Gastroesophageal sphincter (tissue), 4 donors: ENCODE measurements at places on chromosomes 16 and 17.

DNA sequence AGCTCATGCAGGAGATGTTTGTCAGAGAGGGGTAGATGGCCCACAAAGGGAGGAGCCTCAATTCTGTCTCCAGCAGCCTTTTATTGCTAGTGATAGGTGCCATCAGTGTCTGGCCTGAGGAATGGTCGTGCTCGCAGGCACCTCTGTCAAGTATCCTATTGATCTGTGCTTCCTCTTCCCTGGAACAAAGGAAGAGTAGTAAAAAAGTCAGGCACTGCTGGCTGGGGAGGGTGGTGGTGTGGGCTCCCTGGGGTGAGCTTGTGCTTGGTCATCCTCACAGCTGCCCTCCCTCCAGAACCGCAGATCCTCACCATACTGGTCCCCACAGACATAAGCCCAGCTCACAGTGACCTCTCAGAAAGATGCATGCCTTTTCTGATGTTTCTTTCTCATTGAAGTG lies 15.0 kb upstream of the SALL1 start:
- H3K4me1 ChIP-seq, result no peaks in the 10 kb centered on the region
- no peak for ATAC-seq
- H3K27me3 ChIP-seq, result peaks cover 40% of the 10 kb centered on the region
- no peaks in the 10 kb centered on the region for H3K36me3 ChIP-seq
- H3K4me3 ChIP-seq, result no peak overlapping the region
- H3K27ac ChIP-seq, result no peak overlapping the region

- no peaks in the 10 kb centered on the region for H3K27me3 ChIP-seq
- H3K4me3 ChIP-seq, result no peak overlapping the region
- ATAC-seq, result no peak
- H3K4me1 ChIP-seq, result peaks cover 6% of the 10 kb centered on the region
- no peaks in the 10 kb centered on the region for H3K36me3 ChIP-seq
- H3K27ac ChIP-seq, result no peak overlapping the region
Measured at GRCh38 chr17:70072546-70073309, 2.3 kb upstream of the KCNJ16 start.

DNA sequence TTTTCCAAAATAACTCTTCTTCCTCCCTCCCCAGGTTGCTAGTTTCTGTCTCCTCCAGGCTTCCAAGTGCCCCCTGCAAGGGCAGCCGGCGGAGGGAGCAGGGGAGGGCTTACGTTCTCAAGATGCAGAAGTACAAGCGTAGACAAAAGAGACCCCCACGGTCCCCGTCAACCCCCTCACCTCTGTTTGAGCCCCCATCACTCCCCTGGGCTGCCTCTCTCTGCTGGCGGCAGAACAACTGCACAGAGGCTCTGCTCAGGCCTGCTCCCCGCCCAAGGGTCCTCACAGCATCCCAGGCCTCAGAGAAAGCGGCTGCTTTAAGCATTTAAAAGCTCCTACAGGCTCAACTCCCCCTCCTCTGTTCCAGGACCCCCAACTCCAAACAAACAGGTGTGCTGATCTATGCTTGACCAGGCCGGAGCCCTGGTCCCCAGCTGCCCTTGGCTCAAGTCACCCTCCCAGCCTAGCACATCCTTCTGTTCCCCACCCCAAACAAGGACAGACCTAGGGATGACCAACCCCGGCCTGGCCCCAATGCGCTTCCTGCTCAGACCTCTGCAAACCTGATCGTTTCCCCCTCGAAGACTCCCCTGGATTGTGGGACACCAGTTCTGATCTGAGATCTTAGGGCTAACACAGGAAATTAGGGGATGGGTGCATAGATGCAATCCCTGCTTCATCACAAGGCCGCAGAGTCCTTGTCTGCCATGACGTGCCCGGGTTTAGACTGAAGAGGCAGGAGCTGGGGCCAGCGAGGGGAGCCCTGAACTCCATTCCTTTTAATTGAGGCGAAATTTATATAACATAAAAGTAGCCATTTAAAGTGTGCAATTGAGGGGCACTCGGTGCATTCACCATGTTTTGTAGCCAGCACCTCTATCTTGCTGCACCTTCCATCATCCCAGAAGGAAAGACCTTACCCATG lies 17.2 kb upstream of the RBFOX3 start:
- no peak for ATAC-seq
- H3K4me3 ChIP-seq, result no peak overlapping the region
- peaks cover 35% of the 10 kb centered on the region for H3K27me3 ChIP-seq
- H3K4me1 ChIP-seq, result no peaks in the 10 kb centered on the region
- no peaks in the 10 kb centered on the region for H3K36me3 ChIP-seq

DNA sequence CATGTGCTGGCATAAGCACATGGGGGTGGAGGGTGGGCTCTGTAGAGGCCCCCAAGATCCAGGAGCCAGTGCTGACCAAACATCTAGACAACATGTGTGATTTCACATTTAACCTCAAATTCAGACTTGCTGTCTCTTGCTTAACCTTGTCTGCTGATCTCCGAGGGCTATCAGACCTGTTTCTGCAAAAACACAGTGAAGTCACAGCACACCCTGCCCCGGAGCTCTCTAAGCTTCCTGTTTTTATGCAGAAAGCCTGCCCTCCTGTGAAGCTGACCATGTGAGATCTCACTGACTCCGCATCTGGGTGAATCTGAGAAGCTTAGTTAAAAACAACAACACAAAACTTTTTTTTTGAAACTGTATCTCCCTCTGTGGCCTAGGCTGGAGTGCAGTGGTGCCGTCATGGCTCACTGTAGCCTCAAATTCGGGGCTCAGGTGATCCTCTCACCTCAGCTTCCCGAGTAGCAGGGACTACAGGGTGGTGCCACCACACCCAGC lies 6.6 kb upstream of the DPEP2 start:
- peak; percentile 77 for ATAC-seq
- H3K27ac ChIP-seq, result peak overlapping the region; percentile 51
- no peaks in the 10 kb centered on the region for H3K27me3 ChIP-seq

- H3K4me1 ChIP-seq, result no peaks in the 10 kb centered on the region
- H3K36me3 ChIP-seq, result no peaks in the 10 kb centered on the region
- no peak overlapping the region for H3K4me3 ChIP-seq
- H3K27me3 ChIP-seq, result peaks cover 8% of the 10 kb centered on the region
- no peak overlapping the region for H3K27ac ChIP-seq
- no peak for ATAC-seq
Measured at GRCh38 chr17:3768769-3769168, 32.2 kb downstream of the ITGAE start.

GRCh38 chr16:26889740-26890139 lies 177.0 kb upstream of the C16orf82 start:
- no peak overlapping the region for H3K27ac ChIP-seq
- ATAC-seq, result no peak
- no peaks in the 10 kb centered on the region for H3K36me3 ChIP-seq
- H3K4me1 ChIP-seq, result no peaks in the 10 kb centered on the region

DNA sequence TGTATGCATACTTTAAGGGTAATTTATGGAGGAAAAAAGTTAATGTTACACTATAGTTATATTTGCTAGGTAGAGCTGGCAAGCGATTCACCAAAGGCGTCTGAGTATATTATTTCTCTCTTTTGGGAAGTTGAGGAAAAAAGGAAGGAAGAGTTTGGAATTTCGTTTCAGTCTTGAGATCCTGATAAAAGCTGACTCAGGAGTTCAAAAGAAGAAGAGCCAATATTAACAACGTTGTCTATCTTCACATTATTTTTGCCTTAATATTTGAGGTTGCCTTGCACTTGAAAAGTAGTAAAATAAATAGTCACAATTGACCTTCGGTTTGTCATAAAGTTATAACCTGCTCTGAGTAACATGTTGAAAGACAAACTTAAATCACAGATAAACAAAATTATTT lies 888.6 kb downstream of the KCNJ2 start:
- H3K36me3 ChIP-seq, result no peaks in the 10 kb centered on the region
- no peak overlapping the region for H3K4me3 ChIP-seq
- no peak for ATAC-seq
- H3K4me1 ChIP-seq, result no peaks in the 10 kb centered on the region
- H3K27me3 ChIP-seq, result peaks cover 4% of the 10 kb centered on the region

- H3K27me3 ChIP-seq, result no peaks in the 10 kb centered on the region
- H3K27ac ChIP-seq, result no peak overlapping the region
- peaks cover 4% of the 10 kb centered on the region for H3K4me1 ChIP-seq
- ATAC-seq, result no peak
- no peaks in the 10 kb centered on the region for H3K36me3 ChIP-seq
Measured at GRCh38 chr17:68927516-68927915, 27.7 kb downstream of the ABCA8 start.

GRCh38 chr16:70294385-70295025 lies 4.5 kb upstream of the DDX19B start:
- no peak for ATAC-seq
- peaks cover 16% of the 10 kb centered on the region for H3K4me1 ChIP-seq
- no peaks in the 10 kb centered on the region for H3K27me3 ChIP-seq
- no peak overlapping the region for H3K4me3 ChIP-seq

DNA sequence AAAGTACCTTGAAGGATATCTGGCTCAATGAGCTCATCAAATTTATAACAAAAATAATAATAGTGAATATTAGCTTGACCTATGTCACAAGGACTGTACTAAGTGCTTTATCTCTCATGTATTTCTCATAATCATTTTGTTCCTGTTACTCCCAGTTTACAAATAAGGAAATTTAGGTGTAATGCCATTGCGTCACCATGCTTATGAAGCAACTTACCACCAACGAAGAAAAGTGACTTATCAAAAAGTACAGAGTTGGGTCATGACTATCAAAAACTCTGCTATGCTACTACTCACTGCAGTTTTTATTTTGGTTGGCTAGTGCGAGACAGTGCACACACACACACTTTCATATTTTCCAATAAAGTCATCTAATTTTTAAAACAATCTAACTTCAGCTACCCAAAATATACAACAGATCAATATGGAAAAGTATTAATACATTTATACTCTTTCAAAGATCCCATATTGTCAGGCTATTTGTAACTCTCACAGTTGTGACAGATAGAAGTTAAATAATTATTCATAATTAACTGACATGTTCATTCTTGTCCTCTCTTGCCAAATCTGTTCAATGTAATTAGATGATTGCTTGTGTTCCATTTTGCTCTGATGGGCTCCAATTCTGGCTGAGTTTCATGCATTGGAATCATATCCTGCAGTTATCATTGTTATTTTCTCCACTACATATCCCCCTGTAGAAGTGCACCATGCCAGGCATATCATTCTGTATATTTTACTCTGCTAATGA lies 119.4 kb downstream of the KCNJ2 start:
- H3K36me3 ChIP-seq, result no peaks in the 10 kb centered on the region
- no peak overlapping the region for H3K27ac ChIP-seq
- H3K4me3 ChIP-seq, result no peak overlapping the region
- no peak for ATAC-seq
